Jurkat, Clone E6-1 (cell line): ENCODE measurements at places on chromosomes 3 and 15.

DNA sequence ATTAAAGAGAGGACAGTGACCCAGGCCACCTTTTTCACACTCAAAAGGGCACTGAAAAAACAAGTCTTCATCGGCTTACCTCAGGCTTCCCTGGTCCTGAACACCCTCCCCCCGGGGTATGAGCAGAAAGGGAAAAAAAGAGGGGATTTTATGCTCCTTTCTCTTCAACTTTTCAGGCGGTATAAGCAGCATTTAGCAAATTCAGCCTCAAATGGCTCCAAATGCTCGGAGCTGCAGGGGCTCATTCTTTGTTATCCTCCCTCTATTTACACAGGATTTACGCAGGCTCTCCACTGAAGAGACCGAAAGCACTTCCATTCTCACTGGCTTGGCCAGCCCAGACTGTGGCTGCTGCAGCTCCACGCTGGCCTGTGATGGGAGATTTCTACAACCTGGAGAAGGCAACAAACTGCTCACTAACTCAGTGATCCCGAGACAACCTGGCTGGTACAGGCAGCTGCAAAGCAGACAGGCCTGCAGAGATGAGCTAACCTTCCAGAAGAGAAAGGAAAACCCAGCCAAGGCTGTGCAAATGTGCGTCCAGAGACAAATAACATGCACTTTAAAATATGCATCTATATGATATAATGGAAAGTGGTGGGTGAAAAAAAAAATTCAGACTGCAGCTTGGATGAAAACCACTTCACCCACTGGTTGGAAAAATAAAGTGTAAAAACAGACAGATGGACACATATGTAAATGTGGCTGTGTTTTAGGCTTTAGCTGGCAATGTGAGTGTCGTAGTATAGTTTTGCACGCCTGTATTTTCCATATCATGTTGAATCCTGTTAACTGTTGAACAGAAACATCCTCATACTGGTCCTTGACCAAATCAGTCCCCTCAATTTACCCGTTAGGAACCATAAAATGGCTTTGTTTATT is 54.2 kb downstream of the MEIS2 start:
- no peak for DNase-seq

DNA sequence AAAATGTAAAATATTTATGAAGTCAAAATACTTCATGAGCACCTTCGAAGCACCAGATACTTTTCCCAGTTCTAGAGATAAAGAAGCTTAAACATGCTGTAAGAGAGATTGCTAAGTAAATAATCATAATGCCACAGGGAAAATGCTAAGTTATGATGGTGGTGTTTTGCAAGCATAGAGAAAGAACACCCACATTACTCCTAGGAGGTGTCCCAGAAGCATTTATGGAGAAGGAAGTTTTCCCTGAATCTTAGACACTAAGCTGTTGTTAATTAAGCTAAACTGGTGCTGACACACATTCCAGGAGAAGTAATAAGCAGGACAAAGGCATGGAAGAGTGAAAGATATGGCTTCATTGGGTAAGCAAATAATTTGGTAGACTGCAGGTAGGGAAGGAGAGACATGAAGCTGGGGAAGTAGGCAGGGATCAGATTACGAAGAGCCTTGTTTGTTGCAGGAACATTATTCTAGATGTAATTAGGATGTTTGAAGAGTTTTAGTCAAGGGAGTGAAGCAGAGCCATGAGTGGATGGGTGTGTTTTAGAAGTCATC is 40.4 kb upstream of the CHMP2B start:
- no peak for DNase-seq

DNA sequence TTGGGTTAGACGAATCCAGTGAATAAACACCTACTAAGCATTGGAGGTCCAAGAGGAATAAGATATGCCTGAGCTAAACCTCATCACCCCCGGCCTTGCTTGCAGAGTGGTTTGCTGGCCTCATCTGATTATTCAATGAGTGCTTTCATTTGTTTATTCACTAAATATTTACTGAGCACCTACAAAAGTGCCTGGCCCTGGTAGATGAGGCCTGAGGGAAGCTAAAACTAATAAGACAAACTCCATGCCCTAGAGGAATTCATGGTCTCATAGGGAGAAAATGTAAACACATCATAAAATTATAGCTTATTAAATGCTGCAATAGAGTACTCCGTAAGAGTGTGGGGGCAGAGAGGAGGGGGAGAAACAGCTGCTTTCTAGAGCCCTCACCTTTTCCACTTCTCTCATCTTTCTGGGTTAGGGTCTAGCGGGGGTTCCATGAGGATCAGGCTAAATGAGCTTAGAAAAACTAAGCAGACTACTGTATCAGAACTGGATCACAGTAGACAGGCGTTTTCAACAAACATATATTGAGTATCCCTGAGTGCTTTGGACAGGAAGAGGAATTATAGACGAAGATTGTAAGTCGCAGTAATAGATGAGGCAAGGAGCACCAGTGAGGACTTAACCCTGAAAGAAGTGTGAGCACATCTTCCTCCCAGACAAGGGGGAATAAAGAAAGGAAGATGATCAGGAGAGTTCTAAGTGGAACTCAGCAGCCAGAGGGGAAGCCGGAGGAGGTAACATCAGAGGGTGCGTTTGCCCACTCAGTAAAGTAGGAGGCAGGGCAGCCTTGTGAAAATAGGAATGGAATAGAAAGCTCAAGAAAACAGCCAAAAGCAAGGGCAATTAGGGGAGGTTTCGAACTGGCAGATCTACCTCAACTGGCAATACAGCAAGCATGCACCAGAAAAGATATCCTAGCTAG is 31.5 kb upstream of the LAMP3 start:
- DNase-seq, result no peak

- no peak for DNase-seq
Observed at GRCh38 chr3:35187908-35188307, 451.4 kb upstream of the ARPP21 start.

- no peak for DNase-seq
Observed at GRCh38 chr3:190319660-190320059, 2.6 kb downstream of the CLDN1 start.

DNA sequence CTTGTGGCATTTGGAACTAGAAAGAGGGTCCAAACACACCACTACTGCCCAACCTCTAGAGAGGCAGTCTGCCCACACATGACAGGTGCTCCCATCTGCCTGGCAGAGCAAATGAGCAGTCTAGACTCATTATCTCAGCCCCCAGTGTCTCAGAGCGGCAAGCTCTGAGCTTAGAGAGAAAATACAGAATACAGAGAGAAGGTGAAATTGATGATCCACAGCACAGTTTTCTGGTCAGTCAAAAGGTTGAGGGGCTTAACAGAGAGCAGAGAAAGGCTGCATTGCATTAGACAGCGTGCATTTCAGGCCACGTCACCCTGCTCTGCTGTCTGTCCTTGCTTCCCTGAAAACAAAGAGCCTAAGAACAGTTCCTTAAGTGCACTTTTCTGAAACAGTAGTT is 135.1 kb downstream of the KCNMB2 start:
- no peak for DNase-seq

DNA sequence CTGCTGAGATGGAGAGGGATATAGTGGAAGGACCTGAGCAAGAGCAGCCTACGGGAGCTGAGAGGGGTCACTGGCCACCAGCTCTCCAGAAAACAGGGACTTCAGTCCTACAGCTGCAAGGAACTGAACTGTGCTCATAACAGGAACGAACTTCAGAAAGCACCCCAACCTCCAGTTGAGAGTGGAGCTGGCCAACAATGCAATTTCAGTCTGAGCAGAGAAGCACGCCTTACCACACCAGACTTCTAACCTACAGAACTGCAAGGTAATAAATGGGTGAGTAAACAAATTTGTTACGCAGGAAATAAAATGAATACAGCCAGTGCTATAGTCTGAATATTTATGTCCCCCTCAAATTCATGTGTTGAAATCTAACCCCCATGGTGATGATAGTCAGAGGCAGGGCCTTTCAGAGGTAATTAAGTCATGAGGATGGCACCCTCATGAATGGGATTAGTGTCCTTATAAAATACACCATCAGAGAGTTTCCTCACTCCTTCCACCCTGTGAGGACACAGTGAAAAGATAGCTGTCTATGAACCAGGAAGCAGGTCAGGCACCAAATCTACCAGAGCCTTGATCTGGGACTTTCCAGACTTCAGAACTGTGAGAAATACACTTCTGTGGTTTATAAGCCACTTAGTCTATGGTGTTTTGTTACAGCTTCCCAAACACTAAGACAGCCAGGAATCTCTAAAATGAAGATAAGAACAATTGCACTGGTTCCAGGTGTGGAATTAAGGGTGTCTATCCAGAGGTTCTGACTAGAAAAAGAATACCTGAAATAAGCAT is 58.6 kb downstream of the SYNM start:
- DNase-seq, result no peak

- no peak for DNase-seq
Observed at GRCh38 chr3:183328823-183329222, 75.8 kb downstream of the B3GNT5 start.

GRCh38 chr3:89300526-89300925 is 193.1 kb downstream of the EPHA3 start:
- no peak for DNase-seq

GRCh38 chr3:55362210-55362960 is 124.7 kb downstream of the WNT5A start:
- no peak for DNase-seq

DNA sequence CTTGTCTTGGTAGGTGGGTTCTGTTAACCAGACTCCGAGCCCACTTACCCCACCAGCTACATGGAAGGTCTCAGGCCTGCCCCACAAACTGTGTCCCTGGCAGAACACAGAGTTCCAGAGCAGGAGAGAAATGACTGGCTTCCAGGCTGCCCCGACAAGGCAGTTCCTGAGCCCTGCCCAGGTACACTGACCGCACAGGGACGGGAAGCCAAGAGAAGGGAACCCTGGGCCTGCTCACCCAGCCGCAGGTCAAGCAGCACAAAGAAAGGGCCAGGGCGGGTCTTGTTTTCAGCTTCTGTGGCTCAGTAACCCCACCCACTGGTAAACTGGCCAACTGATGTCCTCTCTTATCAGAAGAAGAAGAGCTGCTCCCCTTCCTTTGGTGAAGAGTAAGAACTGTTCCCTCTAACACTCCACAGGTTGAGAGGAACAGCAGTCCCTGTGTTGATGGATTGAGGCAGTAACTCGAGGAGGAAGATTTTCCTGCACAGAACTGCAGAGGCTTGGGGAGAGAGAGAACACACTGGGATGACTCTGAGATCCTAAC is 68.4 kb downstream of the CRTC3 start:
- no peak for DNase-seq

GRCh38 chr3:158802409-158803268 is 785 bp downstream of the MFSD1 start:
- DNase-seq, result no peak

DNA sequence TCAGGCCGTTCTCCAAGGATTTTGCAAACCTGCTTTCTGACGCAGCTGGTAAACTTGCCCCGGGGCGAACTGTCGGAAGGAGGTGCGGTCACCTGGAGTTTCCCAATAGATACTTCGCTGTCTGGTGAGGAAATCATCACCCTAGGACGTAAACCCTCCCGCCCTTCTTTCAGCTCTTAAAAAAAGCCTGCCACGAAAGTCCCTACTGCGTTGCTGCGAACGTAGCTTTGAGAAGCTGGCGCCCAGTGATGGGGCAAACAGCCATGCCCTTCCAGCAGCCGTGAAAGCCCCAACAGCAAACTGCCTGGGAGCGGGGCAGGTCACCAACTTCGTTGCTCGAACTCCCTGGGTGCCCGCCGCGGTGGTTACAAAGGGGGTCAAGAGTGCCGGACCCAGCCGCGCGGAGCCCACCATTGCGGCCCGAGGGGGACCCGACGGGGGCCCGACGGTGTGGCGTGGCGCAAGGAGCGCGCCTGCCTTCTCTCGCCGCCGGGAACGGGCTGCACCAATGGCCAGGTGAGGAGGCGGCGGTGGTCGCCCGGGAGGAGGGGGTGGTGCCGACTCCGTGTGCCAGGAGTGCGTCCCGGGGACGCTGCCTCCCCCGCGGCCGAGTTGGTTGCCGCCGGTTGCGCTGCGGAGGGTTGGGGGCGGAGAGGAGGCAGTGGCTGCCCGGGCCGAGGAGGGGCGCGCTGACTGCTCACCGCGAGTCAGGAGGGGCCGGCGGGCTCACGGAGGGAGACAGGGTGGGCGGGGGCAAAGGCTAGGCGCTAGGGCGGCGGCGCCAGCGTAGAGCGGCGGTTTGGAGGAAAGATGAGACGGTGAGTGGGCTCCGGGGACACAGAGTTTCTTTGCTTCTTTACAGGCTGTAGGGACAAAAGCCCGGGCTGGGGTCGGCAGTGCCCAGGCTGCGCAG is at the start of gene PHLDB2:
TSS of gene PHLDB2 (plus strand) at position 205 of the 913 bp plus-strand sequence. CDS start 24,813 bp downstream, outside the sequence.
- no peak for DNase-seq

DNA sequence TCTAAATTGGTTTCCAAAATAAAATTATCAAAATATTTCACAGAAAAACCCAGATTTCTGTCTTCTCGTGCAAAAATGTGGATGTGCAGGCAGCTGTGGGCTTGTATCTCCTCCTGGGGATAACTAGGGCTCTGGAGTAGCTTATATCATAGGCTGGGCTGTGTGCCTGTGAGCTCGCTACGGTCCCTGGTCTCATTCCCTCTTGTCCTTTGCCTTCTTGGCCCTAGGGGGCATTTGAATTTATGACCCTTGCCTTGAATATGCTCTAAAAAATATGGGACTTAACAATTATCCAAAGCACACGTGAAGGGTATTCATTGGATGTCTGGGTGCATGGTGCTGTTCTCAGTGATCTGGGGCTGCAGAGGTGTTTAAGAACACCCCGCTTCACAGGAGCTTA is 132.6 kb downstream of the PDZRN3 start:
- DNase-seq, result no peak

- no peak for DNase-seq
Observed at GRCh38 chr3:136671921-136672320, 80.3 kb downstream of the STAG1 start.

DNA sequence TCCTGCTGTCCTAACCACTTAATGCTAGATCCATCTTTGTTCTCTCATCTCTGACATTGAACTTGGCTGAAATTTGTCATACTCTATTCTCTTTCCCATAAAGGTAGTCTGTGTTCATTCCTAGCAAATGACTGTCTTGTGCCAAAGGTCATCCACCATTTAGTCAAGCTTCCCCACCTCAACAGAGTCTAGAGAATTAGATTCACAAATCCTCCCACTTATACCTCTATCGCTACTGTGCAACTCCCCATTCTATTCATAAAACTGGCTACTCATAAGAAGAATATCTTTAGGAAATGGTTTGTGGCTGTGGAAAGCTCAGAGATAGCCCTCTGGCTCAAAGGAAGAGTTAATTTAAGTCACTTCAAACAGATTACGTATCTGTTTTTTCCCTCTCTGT is 59.7 kb upstream of the MBNL1 start:
- no peak for DNase-seq

DNA sequence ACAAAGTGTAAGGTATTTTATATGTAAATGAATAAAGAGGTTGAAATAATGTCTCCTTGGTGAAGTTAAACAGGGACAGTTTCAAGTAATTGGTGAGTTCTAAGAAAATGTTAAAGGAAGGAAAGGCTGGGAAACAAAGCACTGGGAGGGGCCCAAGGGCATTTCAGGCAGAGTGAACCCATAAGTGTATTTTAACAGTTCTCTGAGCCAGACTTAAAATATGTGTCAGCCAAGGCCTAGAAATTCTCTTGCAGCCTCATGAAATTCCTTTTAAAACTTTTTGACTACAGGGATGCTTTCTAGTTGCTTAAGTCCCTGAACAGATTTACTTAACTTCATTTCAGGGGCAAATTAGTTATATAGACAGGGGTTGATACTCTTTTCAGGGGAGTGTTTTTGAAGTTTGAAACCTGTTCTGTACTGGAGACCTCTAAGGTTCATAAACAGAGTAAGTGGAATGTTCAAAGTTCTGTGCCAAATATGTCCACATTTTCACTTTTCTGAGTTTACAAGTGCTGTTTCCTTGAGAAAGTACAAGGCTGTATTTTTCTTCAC is 77.6 kb downstream of the GALK2 start:
- no peak for DNase-seq

- DNase-seq, result no peak
Observed at GRCh38 chr3:22777834-22778233, 425.3 kb upstream of the UBE2E2 start.

GRCh38 chr15:76285241-76285825 is 25.9 kb downstream of the ETFA start:
- peak; percentile 14 for DNase-seq
